ENCODE measurements at places on chromosomes 5 and 9.

DNA sequence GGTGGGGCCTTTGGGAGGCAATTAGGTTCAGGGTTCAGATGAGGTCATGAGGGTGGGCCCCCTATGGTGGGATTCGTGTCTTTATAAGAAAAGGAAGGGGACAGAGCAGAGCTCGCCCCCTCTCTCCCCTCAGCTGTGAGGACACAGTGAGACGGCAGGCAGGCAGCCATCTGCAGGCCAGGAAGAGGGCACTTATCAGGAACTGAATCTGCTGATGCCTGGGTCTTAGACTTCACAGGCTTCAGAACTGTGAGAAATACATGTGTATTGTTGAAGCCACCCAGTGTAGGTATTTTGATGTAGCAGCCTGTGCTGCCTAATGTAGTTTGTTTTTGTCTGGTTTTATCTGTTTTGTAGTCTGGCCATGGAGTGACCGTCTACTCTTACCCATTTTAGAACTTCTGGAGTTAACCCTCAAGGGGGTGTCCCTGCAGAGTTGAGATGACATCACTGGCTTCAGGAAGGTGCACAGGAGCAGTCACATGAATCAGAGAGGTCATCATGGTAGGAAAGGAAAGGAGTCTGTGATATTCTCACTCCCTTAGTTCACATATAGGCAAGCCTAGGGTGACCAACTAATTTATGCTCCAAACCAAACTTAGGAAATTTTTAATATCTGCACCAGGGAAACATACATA, 71.0 kb downstream of the LRRC70 start:
- DNase-seq: no peak

- DNase-seq: no peak
Observed at GRCh38 chr9:95793924-95794828, 81.3 kb upstream of the ERCC6L2 start.

GRCh38 chr9:123712399-123712798, 217.5 kb downstream of the DENND1A start:
- DNase-seq: no peak

DNA sequence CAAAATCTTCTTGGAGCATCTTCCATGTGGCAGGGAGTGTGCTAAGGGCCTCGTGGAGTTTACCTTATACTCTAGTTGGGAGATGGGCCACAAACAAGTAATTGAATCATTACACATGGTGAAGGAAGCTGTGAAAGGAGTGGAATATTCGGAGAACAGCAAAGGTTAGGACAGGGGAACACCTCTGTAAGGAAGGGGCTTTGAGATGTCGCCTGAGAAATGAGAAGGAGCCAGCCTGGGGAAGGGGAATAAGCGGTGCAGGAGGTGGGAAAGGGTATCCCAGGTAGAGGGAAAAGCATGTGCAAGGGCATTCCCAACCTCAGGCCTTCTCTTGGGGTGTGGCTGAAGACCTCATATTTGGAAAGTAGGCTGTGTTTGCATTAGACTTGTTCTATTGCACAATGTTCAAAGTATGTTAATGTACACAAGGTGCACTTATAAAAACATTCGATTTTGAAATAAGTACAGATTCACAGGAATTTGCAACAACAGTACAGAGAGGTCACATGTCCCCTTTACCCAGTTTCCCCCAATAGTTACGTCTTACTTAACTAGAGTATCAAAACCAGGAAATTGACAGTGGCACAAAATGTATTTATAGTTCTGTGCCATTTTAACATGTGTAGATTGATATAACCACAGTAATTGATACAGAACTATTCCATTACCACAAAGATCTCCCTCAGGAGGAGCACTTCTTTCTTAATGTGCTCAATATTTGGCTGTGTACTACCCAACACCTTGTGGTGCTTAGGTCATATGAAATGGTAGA, 2.4 kb upstream of the STOM start:
- no peak for DNase-seq

DNA sequence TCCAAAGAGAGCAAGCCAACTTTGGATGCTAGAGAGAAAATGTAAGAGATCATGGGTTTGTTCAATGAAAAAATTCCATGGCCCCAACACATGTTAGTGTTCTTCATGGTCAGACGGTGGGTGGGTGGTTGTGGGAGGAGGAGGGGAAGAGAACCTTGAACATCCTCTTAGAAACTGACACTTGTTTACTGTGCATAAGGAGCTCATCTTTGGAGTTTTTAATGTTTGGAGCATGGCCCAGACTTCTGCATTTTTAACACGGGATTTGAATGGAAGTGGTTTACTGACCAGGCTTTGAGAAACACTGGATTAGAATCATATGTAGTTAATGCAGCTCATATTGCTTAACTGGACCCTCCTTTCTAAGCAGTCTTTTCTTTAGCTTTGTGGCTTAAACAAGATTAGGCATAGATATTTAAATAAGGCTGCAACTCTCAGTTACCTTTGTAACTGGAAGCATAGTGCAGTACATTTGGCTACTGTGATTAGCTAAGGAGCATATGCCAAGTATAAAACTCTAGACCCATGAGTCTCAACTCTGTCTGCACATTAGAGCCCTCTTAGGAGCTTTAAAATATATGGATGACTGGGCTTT, 60.1 kb downstream of the FOCAD start:
- DNase-seq: no peak

DNA sequence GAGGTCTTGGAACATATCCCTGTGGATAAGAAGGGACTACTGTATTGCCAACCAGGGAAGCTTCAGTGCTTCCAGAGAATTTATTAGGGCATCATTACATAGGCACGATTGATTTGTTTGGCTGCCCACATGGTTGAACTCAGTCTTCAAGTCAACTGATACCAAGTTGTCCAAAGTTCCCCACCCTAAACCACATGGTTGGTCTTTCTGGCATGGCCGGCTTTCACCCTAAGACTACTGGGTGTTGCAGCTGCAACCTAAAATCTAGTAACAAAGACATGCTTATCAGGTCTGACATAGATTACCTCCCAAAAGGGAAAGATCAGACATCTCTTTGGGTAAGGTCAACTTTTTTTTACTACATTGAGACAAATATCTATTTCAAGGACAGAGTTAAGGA, 37.0 kb downstream of the FAF2 start:
- DNase-seq: no peak

GRCh38 chr9:81844131-81844567, 84.1 kb upstream of the SPATA31D4 start:
- no peak for DNase-seq

- no peak for DNase-seq
Observed at GRCh38 chr5:14523243-14524034, 58.2 kb upstream of the OTULINL start.

- DNase-seq: no peak
Observed at GRCh38 chr9:38213631-38214299, 144.7 kb upstream of the SHB start.

- no peak for DNase-seq
Observed at GRCh38 chr5:58378613-58379390, 81.1 kb downstream of the PLK2 start.

- DNase-seq: no peak
Observed at GRCh38 chr9:93061791-93062763, 3.6 kb downstream of the SUSD3 start.

- DNase-seq: no peak
Observed at GRCh38 chr5:128736553-128736952, 198.5 kb upstream of the FBN2 start.

DNA sequence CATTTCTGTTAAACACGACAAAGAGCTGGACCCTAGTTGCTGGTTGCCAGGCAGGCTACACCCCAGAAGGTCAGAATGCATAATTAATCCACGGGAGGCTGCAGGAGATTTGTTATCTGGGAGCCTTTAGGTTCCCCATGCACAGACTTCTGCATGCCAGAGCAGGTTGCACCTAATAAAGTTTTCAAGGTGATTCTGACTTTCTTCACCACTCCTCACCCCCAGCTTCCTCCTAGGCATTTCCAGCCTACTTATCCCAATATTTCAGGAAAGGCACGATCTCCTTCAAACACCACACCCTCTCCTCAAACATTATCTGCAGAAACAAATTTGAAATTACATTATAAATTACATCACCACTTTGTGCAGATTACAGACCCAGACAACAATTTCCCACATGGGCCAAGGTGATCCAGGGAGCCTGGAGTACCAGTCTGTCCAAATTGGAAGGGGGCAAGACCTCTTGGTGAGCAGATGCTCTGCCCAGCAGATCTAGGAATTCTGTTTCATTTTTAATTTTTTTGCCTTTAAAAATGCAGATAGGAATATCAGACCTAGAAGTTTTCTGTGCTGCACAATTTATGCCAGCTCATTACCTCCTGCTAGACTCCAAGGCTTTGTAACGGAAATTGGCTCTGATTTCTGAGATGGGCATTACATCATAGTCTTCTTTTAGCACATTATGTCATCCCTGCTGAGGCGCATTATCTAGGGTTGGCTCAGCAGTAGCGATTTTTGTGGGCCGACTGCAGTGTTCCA, 363.4 kb upstream of the SLC30A5 start:
- DNase-seq: peak; percentile 28

Measured in NCI-H2029 treated with DMSO at 0.1 percent for 48 hours (cell line).